Left kidney (tissue), 8 donors: ENCODE measurements at places on chromosomes 12 and 14. TPM values are rescaled to one million over a fixed set of nuclear protein-coding genes. Genes with fewer than 3 reads are reported as not detected.

Gene ARHGAP9
- 2.6 TPM for polyA plus RNA-seq

Gene SLC17A8
- 0.35 TPM for polyA plus RNA-seq

Gene OAS3
- polyA plus RNA-seq = 11.5 TPM

Gene ZNF384
- 98.0 TPM for polyA plus RNA-seq

Gene CCDC38
- polyA plus RNA-seq = 1.1 TPM

Gene KRT3
- not detected for polyA plus RNA-seq

Gene DACT1
- polyA plus RNA-seq = 33.3 TPM

Gene FAIM2
- polyA plus RNA-seq = 3.5 TPM

Gene PLEKHG7
- polyA plus RNA-seq = 0.68 TPM
